ENCODE measurements at places on chromosomes 3 and 15. TPM values are rescaled to one million over a fixed set of nuclear protein-coding genes. Genes with fewer than 3 reads are reported as not detected.

- DNase-seq, result no peak
Measured at GRCh38 chr3:11273891-11274291, 1.7 kb downstream of the ATG7 start.

The INSYN1 gene
- not detected for total RNA-seq

DNA sequence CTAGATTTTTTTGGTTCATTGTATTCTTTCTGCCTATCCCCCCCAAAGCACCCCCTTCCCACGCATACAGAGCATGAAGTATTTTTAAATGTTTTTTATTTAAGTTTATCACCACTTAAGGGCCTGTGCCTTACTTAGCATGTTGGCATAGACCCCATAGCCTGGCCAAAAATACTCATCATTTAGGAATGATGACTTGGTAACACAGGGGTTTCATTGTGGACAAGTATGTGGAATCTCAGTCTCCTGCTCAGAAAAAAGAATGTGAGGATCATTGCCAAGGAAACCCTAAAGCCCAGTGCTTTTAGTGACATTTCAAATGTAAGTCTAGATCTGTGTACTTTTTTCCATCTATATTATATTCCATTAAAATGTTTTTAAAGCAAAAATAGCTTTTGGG, 146.3 kb downstream of the ALCAM start:
- DNase-seq, result no peak

- no peak for DNase-seq
Measured at GRCh38 chr3:43063114-43063513, 42.8 kb downstream of the POMGNT2 start.

GRCh38 chr3:157147099-157147803, 12.7 kb downstream of the CCNL1 start:
- no peak for DNase-seq

- no peak for DNase-seq
Measured at GRCh38 chr3:13138833-13139145, 65.6 kb upstream of the IQSEC1 start.

The PPARG gene
- not detected for total RNA-seq

- DNase-seq, result no peak
Measured at GRCh38 chr3:115141033-115141757, 5.9 kb downstream of the ZBTB20 start.

GRCh38 chr3:98013411-98014267, 21.5 kb downstream of the GABRR3 start:
- DNase-seq, result no peak

DNA sequence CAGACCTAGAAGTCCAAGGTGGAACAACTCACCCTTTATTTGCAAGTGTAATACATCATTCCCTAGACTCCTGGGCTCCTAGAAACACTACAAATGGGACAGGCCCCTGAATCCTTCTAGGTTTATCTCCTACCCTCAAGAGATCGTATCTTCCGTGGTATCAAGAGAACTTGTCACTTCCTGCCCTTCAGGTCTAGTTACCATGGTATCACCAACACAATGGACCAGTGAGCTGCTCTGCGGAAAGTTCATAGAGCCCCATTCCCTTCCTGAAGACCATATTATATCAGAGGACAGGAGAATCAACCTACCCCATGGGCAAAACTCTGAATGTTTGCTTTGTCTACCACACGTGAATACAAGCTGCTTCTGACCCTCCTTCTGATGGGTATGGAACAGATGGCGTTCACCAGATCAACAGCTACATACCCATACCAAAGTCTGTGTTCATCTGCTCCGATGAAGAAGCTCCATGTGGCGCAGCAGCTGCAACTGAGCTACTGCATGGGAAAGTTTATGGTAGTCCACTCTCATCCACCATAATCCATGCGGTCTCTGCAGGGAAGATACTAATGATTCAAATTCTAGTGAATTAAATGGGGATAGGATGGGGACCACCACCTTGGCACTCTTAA, 84.6 kb upstream of the KLF13 start:
- DNase-seq, result no peak

- DNase-seq, result no peak
Measured at GRCh38 chr15:66151809-66152208, 101.7 kb downstream of the MEGF11 start.

DNA sequence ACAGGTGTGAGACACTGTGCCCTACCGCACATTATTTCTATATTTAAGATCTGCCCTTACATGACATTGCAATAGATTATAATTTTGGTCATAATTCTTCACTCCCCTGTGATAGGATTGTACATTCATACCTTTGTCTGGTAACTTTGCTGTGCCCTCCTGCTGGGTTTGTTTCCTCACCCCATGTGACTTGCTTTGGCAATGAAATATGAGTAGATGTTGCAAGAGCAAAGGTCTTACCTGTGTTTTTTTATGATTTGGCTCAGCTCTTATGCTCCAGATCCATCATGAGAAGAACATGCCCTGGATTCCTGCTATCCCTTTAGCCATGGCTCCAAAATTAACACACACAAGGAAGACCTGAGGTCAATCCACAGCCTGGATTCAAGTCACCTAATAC, 137.7 kb upstream of the EOMES start:
- no peak for DNase-seq

DNA sequence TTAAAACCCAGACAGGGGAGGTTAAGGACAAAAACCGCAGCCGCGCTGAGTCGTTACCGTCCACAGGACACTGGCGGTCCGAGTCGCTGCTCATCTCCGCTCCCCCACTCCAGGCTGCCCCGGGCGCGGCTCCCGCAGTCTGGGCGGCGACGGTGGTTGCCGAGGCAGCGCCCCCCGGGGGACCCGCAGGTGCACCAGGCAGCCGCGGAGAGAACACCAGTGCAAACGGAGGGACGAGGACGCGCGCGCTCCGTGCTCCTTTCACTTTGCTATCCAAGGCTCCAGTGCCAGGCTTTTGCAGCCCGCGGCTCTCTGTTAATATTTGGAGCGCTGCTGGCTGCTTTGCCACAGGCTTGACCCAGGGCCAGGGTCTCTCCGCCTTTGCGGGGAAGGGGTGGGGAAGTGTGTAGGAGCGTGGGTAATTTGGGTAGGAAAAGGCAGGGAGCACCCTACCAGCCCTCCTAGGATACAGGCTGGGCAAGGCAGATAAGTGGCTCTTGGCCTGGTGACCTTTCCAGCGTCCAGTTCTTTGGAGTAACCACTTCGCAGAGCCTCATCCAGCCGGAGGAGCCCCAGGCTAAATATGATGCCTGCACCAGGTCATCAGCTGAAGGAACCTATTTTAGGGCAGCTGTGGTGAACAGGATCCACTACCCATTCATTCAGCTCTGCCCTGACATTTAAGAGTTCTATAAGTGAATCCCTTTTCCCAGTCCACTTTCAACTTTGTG, at the start of gene GADL1:
TSS of gene GADL1 (minus strand) at position 141 of the 731 bp plus-strand sequence. CDS start at position 94, 47 bp downstream.
- DNase-seq, result no peak

DNA sequence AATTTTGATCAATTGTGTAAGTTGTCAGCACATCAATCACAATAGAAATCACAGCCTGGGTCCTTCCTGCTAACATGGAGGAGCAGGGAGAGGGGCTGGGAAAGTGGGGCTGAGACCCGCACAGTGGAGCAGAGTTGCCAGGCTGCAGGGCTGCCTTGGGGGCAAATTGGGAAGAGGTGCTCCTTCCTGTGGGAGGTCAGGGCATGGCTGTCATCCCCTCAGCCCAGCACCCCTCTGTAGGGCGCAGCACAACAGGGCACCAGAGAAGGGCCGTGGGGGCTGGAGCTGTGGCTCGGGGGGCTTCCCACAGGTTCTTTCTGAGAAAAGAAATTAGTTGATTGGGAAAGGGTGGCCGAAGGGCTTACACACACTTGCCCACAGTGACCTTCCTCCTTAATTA, 126.3 kb downstream of the NSMCE3 start:
- DNase-seq, result no peak

DNA sequence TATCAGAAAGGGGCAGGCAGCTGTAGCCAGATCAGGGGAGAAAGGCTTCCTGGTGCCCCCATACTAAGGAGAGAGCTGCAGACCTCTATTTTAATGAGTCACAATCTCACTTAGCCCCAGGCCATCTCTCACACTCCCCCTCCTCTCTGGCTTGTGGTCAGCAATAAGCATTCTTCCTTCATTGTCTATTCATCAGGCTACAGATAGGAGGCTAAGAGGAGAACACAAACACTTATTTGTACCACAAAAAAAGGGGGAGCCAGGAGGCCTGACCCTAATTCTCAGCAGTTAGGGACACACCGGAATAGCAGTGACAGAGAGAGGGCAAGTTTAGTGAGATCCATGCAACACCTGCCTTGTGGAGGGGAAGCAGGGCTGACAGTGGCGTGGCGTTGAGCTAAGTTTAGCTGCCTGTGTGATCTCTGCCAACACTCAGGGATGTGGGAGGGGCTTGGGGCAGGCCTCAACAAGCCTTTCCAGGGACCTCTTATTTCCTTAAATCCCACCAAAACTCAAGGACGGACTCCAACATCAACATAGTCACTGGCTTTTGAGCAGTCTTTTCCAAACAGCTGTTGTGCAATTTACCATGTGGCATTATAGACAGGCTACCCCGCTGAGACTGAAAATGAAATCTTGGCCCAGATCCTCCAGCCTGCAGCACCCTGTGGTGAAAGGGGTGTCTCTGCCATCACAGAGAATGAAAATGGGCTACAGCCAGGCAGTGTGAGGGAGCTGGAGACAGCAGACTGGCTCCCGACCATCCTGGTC, 191.9 kb upstream of the TSC22D2 start:
- no peak for DNase-seq
